ENCODE measurements at places on chromosomes 4 and X.

GRCh38 chrX:107054978-107055377 lies 55.0 kb upstream of the MORC4 start:
- no peak for DNase-seq

DNA sequence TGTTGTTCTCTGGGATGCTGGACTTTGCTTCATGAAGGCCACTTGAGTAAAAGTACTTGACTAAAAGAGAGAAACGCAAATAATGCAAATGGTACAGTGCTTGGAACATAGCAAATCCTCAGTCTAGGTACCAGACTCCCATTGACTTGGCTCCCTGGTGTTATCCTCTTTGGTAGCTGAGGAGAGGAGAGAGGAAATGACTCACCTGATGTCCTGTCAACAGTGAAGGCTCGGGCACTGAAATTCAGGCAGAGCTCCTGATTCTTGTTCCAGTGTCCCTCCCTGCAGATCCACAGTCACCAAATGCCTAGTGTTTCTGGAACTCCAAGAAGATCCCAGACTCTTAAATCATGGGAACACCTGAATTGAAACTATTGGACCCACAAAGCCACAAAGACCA lies 22.5 kb upstream of the TCEAL4 start:
- DNase-seq, result no peak

DNA sequence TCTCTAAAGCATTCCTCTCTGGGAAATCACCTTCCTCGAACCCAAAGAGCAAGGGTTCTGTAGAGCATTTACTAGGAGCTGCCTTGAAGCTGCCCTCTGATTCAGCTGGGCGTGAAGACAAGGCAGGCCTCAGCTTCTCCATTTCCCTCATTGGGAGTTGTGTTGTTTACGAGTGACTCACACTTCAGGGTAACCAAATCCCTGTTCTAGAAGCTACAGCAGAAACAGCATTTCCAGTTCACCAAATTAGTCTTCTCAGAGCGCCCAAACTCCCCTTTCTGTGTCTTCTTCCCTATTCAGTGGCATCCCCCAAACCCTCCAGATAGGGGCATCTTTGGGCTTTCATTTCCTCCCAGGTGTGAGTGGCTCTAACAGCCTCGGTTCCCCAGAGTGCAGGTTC lies 863 bp upstream of the XPNPEP2 start:
- DNase-seq, result no peak

DNA sequence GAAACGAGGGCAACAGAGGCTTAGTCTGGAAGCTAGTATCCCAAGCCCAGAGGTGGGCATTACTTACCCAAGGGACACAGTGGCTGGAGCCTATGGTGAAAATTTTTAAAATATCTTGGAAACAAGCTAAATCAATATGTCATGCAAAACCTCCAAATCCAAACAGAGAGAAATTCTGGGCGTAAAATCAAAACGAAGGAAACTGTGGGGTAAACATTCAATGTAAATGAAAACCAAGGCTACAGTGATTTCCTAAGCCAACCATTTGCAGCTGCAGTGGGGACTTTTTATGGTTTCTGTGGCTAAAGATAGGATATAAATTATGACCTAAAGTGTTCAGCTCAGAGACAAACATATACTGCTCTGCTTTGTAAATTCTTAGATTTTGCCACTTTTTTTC lies 507.7 kb upstream of the DIAPH2 start:
- no peak for DNase-seq

DNA sequence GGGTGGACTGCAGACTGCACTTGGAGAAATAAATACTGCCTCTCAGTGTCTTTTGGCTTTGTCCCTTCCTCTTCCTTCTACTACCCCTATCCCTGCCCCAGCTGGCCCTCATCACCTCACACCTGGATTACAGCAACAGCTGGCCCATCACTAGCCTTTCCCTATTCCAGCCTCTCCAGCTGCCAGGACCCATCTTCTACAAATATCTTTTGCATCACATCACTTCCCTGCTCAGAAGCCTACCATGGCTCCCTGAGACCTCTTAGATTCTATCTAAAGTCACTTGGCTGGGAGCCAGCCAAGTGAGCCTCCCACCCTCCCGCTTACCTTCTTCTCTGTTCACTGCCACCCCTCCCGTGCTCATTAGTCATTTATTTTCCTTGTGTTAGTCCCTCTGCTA lies 66.8 kb downstream of the TSC22D3 start:
- no peak for DNase-seq

Data from NCI-H1436 (cell line).